ENCODE measurements at places on chromosomes 7 and 10. TPM values are rescaled to one million over a fixed set of nuclear protein-coding genes. Genes with fewer than 3 reads are reported as not detected.

- DNase-seq = no peak
These were observed 16.3 kb downstream of the VWC2 start for GRCh38 chr7:49789736-49790135.

- no peak for DNase-seq
These were observed 51.7 kb upstream of the RET start for GRCh38 chr10:43024942-43025700.

DNA sequence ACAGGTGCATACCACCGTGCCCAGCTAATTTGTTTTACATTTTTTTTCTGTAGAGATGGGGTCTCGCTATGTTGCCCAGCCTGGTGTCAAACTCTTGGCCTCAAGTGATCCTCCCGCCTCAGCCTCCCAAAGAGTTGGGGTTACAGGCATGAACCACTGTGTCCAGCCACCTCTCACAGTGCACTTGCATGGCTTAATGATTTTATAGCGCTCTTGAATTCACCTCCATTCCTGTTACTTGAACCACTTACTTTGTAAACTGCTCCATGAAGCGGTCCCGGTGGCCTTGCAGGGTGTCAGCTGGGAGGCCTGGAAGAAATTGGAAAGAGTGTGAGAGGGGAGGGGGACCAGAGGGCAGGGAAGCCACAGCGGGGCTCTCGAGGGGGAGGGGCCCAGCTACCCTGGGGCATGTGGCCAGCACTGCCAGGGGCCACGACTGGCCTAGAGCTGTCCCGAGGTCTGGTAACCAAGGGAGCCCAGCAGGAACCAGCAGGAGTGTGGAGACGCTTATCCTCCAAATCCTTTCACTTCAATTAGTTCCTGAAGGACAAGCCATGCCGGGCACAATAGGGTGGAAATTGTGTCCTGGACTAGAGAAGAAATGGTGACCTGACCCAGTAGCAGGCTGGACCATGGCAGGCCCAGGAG, 76.0 kb downstream of the SPDYE5 start:
- no peak for DNase-seq

GRCh38 chr7:40354711-40355110, 219.9 kb downstream of the SUGCT start:
- peak; percentile 18 for DNase-seq

DNA sequence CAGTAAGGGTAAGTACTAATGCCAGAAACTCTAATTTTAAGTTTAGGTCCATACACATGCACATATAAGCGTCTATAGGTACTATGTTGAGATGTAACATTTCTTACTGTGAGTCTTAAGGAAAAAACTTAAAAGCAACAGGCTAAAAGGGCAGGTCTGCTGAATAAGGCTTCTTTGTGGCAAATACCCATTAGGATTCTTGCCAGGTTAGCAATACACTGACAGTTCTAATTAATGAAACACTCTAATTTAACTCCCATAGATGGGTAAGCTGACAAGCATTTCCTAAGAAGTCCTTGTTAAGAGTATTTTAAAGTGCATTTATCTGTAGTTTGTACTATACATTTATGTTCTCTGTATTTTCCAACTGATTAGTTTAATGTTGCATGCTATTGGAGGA, 14.0 kb downstream of the SCRN1 start:
- no peak for DNase-seq

DNA sequence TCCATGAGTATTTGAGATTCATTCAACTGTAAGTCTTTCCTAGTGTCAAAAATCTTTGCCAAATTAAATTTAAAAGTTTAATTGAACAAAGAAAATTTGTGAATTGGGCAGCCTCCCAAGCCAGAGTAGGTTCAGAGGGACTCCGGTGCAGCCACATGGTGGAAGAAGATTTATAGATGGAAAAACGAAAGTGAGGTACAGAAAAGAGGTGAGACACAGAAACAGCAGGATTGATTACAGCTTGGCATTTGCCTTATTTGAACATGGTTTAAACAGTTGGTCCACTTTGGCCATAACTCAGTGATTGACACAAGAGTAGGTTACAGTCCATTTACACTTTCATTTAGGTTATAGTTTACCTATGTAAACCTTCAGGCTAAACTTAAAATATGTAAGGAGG, 465.8 kb downstream of the ARL4A start:
- no peak for DNase-seq

- DNase-seq = no peak
These were observed 74.8 kb upstream of the FOXK1 start for GRCh38 chr7:4607311-4607729.

ZNF727 gene
- not detected for total RNA-seq
